ENCODE measurements at places on chromosomes 5 and 9.

DNA sequence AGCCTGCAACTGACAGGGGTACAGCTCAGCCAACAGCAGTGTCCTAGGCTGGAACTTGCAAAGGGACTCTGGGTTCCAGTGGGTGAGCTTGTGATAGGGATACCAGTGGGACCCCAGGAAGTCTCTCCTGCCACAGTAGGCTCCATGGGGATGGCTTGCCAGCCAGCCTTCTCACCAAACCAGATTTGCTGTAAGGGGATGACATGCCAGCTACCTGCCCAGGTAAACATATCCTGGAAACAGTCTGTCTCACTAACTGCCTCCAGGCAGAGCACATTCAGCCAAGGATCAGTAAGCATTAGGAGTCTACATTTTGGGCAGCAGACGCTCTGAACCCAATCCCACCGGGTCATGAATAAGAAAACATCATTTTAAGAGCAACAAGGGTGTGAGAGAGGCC lies 49.9 kb downstream of the SIL1 start:
- peak; percentile 63 for DNase-seq

GRCh38 chr5:154783774-154784460 lies 28.7 kb downstream of the LARP1 start:
- no peak for DNase-seq

DNA sequence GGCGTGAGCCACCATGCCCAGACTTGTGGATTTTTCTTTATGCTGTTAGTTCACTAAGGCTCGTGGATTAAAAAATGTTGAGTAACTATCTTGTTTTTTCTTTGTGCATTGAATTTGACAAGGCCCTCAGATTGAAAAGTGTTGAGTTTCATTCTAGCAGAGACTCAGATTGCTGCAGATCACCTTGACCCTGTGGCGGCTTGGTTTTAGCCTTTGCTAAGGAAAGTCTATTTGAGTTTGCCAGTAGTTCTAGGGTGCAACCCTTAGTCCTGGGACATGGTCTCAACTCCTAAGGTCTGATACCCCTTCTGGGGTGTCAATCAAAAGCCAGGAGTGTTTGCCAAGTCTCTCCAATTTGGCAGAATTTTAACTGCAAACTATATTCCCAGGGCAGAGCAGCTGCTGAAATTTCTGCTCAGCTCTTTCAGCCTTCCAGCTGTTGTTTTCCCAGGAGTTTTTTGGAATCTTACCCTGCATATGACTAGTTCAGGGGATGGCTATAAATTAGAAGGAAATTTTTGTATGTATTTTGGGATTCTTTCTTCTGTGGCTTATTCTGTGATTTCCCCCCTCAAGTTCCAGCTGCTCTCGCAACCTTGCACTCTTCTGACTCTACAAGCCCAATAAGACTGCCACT lies 84.3 kb upstream of the HAND1 start:
- DNase-seq: no peak

DNA sequence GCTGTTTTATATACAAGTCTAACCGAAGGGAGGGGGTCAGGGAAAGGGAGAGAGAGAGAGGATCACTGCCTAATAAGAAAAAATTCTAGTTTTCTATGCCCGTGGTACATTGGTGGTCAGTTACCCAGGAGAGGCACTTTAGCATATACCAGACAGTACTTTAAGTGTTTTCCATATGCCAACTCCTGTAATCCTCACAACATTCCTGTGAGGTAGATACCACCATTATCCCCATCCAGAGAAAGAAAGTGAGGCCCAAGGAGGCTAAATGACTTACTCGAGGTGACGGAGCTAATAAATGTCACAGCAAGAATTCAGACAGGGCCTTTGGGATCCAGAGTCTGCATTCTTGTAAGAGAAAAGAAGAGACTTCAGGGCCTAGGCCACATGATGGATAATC lies 161.8 kb downstream of the NTRK2 start:
- DNase-seq: no peak

DNA sequence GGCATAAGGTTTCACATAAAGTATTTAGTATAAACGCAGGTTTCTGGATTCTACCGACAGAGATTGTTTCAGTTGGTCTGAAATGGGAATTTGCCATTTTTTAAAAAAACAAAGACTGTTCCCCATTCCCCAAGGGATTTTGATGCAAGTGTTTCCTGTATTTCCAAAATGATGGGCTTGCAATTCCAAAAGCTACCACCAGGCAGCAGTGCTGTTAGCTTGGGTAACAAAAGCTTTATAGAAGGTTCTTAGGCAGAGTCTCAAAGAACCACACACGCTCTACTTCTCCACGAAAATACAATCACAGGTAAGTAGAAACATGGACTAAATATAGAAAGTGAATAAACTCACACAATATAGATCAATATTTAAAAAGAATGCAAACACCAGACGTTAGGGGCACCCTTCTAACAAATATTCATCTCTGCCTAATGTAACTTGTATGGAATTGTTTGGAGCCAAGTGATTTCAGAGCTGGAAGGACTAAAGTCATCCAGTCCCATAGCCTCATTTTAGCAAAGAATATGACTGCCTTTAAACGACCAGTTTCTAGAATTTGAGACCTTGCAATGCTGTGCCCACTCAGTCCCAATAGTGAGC lies 154.3 kb downstream of the SPOCK1 start:
- peak; percentile 74 for DNase-seq

GRCh38 chr9:74824654-74825053 lies 63.1 kb downstream of the TRPM6 start:
- DNase-seq: no peak

GRCh38 chr9:80699511-80699998 lies 989.8 kb downstream of the TLE1 start:
- no peak for DNase-seq

- DNase-seq: no peak
These were observed 176.4 kb upstream of the PITX1 start for GRCh38 chr5:135210286-135211055.

DNA sequence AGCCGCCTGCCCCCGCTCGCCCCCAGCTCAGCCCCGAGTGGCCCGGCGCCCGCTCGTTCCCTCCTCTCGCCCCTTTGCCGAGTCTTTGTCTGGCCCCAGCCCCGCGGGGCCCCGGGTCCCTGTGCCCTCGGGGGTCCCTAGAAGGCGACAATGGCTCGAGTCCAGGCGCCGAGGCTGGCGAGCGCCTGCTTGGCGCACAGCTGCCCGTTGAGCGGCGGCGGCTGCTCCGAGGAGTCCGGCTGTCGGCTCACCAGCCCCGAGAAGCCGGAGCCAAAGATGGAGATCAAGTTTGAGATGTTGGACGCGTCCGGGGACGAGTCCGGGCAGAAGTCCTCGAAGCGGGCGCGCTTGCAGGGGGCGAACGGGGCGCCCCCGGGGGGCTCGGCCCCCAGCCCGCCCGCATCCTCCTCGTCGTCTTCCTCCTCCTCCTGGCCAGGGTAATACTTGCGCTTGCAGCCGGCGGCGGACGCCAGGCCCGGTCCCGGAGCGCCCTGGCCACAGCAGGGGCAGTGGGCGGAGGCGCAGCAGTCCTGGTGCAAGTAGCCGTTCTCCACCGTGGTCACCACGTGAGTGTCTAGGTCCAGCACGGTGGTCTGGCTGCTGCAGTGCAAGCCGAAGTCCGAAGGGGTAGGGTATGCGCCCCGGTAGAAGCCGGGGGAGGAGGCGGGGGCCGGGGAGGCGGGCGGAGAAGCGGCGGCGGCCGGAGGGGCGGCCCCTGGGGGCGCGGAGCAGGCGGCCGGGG lies 1.2 kb downstream of the IER5L start:
- peak; percentile 33 for DNase-seq

DNA sequence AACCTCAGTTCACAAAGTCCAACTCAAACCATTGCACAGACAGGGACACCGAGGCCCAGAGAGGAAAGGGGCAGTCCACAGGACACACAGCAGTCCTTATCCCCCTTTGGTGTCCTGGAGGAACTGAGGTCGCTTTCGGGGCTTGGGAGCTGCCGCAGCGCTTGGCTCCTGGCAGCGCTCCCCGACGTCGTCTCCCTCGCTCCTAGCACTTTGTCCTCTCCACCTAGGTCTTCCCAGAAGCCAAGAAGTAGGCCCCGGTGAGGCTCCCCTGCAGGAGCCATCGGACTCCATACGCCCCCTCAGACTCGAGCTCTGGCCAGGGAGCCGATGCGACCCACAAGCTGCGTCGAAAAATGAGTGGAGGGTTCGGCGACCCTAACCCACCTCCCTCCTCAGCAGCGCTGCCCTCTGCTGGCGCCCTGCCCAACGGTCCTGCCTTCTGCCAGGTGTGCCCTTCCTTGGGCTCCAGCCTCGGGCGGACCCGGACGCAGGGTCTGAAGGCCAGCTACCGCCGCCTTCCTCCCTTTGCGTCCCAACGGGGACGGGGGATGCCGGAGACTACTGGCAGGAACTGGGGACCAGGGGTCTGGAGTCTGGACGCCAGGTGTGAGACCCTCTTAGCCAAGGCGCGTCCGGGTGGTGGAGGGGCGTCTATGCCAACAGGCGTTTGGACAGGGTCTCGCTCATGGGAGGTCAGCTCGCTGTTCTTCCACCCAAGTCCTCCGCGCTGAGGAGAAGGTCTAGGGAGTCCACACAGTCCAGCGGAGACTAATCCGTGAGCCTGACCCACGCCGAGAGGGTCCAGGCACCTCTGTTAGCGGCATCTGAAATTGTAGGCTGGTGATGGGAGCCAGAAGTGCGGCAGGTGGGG lies 2.1 kb upstream of the PRDM12 start:
- no peak for DNase-seq

DNA sequence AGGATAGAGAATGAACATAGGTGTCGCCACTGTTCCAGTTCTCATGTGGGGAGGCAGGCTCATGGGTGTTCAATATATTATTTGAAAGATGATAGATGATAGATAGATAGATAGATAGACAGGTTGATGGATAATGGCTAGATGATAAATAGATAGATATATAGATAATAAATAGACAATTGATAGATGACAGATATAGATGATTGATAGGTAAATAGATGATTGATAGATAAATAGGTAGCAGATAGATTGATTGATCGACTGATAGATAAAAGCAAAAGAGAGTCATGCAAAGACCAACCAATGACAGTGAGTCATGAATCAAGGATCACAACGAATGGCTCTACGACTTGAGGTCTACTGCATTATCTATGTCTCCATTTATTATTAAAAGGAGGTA lies 30.4 kb downstream of the SPARC start:
- DNase-seq: no peak

- DNase-seq: peak; percentile 35
These were observed 60.6 kb downstream of the PAM start for GRCh38 chr5:102815540-102816332.

DNA sequence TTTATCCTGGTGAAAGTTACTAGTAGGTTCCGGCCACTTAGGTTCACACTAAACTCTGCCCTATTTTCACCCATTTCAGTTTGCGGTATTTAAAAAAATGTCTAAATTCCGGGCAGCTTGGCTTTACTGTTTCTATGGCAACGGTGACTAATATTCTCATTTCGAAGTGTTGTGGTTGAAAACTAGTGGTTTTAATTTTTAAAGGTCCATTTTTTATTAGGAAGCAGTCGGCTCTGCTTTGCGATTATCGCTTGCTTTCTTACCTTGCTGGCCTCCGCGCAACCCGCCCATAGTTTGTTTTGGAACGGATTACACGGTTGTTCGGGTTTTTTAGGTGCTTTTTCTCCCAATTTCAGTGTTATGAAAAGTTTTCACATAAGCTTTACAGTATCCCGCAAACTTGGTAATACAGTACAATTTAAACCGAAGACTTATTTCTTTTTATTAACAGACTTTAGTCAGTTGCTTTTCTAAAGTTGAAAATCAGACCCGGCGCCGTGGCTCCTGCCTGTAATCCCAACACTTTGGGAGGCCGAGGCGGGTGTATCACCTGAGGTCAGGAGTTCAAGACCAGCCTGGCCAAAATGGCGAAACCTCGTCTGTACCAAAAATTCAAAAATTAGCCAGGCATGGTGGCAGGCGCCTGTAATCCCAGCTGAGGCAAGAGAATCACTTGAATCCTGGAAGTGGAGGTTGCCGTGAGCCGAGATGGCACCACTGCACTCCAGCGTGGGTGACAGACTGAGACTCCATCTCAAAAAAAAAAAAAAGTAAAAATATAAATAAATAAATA lies 1.6 kb downstream of the KDM4C start:
- no peak for DNase-seq
